Upper lobe of left lung (tissue), 6 donors: ENCODE measurements at places on chromosomes 13 and 19.

- DNase-seq, result no peak
Observed at GRCh38 chr13:19927117-19927748, 31.3 kb upstream of the ZMYM2 start.

DNA sequence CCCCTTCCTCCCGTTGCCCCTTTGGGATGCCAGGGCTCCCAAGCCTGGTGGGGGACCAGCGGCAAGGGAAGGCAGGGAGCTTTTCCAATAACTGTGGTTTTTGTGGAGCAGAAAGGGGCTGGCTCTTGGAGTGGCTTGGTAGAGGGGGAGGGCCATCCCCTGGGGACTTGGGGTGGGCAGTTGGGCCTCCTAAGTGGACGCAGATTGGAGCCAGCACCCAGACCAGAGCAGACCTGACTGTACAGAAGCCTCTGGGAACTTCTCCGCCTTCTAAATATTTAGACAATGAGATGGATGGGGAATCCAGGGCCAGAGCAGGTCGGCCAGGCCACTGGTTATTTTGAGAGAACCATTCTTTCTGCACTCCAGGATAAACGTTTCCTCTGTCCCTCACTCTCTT, 4.2 kb downstream of the PTGIR start:
- DNase-seq, result no peak

DNA sequence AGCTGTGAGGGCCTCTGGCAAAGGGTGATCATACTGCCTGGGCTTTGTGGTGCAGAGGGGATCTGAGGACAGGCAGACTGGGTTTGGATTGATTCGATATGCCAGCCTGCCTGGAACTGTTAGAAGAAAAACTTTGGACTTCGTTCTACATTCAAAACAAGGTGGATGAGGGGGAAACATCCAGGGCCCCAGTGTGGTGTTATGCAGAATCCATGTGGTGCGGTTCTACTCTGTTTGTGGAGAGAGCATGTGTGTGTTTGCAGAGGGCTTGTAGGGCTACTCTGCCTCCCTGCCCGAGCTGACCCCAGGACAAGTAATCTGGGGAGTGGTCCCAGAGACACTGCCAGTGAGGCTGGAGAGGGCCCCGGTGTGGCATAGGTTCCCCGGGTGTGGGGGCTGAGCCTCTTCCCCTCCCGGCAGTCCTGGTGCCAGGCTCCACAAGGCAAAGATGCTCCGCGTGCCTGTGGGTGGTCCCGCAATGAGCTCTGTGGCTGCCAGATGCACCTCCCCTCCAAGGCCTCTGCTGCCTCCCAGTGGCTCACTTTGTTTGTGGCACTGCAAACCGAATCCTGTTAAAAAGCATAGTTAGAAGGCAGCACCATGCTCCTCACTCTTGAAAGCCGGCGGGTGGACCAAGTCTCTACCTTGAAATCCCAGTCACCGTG, 22.3 kb upstream of the TFDP1 start:
- no peak for DNase-seq

GRCh38 chr13:42760951-42761350, 20.4 kb upstream of the FAM216B start:
- DNase-seq, result no peak

DNA sequence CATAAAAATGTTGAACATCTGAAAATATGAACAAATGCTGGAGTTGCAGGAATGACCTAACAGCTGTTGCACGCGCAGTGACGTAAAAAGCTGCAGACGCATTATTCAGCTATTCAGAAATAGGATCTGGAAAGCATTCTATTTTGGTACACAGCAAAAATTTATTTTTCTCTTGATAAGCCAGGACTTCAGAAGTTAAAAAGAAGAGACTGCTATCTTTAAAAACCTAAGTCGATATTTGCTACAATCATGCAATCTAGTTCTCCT, 36.9 kb upstream of the STARD13 start:
- no peak for DNase-seq

DNA sequence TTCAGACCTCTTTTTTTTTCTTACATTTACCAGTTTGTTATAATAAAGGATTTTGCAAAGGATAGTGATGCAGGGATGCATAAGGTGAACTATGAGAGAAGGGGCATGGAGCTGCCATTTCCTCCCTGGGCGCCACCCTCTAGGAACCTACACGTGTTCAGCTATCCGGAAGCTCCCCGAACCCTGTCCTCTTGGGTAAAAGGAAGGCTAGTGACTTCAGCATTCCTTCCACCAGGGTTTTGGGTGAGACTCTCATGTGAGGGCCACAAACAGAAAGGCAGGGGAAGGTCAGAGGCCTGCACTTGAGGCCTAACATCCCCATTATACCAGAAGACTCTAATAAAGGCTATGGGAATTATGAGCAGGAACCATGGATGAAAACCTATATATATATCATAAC, 57.3 kb downstream of the IFT88 start:
- no peak for DNase-seq

DNA sequence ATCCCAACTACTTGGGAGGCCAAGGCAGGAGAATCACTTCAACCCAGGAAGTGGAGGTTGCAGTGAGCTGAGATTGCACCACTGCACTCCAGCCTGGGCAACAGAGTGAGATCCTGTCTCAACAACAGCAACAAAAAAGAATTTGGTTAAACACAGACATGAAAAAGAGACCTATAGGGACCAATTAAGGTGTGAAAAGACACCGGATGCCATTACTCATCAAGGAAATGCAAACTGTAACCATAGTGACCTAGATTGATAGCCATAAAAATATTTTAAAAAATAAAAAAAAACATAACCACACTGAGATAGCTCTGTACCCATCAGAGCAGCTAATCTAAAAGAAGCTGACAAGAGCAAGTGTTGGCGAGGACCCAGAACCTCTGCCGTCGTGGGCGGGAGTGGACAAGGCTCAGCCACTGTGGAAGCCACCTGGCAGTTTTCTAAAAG, 37.1 kb upstream of the ISYNA1 start:
- DNase-seq, result no peak

GRCh38 chr19:39406656-39407409, at the start of gene ZFP36:
Gene ZFP36, plus strand, starts transcription at chr19:39406847. Its CDS starts 58 bp downstream, at chr19:39406905.
- peak; percentile 98 for DNase-seq

DNA sequence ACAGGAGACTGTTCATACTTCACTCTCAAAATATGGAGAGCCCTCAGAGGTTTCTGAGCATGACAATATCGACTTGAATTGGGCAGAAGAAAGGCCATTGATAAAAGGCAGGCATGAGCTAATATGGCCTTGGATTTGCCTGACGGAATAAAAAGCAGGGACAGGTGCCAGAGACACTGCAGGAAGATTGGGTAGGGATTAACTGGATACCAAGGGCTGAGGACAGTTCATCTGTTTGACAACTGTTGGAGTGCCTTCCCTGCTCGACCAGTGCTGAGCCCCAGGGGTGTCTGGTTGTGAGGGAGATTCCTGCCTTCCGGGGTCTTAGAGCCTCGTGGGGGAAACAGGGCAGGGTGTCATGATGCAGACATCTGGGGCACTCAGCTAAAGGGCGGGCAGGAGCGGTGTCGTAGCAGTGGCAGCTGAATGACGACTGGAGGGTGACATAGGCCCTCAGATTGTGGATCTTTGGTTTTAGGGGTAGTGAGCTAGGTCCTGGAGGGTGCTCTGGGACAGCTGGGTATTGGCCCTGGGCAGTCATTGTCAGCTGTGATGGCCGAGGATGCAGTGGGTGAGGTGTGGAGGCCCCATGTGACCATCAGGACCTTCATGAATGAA, 12.3 kb downstream of the GATAD2A start:
- DNase-seq, result no peak

DNA sequence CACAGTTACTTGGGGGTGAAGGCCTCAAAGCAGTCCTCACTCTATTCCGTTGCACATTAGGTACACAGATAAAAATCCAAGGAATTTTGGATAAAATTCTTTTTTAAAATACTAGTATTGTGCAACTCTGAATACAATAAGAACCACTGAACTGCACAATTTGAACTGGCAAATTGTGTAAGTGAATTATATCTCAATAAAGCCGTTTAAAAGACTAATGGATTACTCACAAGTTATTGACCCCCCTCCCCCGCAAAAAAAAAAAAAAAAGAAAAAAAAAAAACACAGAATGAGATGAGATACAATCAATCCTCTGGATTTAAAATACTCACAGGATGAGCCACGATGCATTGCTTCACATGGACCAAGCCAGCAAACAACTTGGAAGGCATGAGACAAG, 86.4 kb downstream of the CRYL1 start:
- no peak for DNase-seq

DNA sequence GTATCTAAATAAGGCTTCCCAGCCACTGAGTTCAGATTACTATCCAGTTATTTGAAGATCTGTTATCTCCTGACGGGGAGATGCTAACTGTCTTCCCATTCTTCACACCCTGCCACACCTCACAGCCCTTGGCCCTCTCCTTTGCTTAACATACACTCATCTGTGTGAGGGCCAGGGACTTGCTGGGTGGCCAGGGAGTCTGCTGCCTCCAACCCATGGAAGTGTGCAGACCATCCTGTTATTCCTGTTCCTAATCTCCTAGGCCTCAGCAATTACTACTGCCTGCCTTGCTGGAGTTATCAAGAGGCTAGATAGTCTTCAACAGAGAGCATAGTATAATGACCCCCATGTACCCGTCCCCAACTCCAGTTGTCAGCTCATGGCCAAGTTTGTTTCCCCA, 36.2 kb upstream of the GTF3A start:
- no peak for DNase-seq

DNA sequence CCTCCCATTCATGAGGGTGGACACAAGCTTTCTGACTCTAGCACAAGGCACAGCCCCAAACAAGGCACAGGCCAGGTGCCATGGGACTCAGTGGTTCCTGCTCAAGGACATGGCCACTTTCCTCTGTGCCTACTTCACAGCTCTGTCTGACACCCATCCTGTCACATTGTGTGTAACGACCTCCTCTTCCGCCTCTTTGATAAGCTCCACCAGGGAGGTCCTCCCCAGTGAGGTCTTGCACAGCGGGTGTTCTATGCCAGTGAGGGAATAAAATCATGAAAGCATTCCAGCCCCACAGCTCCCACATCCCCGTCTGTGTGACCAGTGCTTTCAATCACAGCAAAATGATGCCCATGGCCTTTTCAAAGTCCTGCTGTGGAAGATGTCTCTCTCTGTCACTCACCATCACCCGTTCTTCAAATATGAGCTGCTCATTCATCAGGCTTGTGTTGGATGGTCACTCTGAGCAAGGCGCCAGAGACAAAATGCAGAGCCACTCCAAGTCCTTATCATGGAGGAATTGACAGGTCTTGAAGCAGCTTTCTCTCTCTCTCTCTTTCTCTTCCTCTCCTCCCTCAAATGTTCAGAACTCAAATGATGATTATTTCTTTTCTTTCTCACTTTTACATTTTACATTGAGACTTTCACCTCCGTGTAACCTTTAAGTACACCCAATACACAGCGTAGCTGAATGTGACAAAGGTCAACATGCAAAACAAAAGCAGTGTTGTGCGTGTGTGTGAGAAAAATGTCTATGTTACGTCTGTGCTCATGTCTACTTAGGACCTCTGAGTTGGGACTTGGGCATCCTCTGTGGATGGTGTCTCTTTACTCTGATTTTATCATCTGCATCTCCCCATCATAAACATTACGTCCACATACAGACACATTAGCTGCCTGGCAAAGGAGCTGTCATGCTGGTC, 8.0 kb upstream of the SPATA13 start:
- no peak for DNase-seq

- no peak for DNase-seq
Observed at GRCh38 chr19:43721469-43722048, 5.7 kb downstream of the IRGC start.

GRCh38 chr13:113947311-113948033, 26.4 kb downstream of the C13orf46 start:
- peak; percentile 50 for DNase-seq
